Right kidney (tissue), 9 donors: ENCODE measurements at places on chromosomes 12 and 14.

DNA sequence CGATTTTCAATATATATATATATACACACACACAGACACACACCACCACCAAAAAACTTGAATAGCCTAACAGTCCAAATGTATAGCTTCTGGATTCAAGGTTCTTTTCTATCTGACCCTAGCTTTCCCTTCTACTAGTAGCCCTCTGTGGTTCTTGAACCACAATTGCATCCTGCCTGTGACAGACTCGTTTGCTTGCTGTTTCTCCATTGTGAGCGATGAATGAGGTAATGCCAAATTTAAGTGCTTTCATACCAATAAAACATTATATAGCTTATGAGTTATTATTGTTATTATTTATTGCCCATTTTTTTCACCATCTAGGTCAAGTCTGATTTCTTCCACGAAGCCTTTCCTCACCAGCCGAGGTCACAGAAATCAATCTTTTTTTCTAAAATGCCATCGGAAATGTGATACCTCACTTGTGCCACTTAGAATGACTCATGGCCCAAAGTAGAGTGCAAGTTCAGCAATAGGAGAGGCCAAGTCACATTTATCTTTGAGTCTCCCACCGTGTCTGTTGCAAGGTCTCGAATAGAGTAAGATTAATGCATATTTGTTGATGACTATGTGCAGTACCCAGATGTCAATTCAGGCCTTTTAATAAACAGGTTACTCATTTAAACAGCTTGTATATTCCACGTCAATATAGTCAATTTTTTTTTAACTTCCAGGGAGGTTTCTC lies 1015.8 kb upstream of the SEL1L start:
- no peak for DNase-seq

GRCh38 chr14:64721899-64722298 lies 17.7 kb downstream of the PLEKHG3 start:
- DNase-seq: no peak

DNA sequence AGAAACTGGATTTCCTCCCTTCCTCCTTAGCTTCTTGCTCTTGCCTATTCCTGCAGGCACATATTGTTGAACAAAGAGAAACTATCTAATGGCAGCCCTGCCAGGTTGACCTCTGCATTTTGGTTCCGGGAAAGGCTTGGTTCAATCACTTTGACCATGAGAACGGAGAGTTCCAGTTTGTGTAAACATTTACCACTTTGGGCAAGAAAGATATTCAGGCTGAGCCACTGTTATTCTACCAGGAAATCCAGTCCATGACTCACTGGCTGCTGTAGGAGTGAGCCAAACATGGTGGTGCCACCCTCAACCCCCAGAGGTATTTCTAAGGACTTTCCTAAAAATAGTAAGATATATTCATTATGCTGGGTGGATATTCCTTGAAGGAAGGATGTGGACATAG lies 242.2 kb upstream of the OR4E1 start:
- DNase-seq: no peak

- no peak for DNase-seq
These were observed 198.0 kb downstream of the CACNA1C start for GRCh38 chr12:2250797-2251196.

- no peak for DNase-seq
These were observed 208.2 kb upstream of the NUDT4 start for GRCh38 chr12:93169536-93169935.

DNA sequence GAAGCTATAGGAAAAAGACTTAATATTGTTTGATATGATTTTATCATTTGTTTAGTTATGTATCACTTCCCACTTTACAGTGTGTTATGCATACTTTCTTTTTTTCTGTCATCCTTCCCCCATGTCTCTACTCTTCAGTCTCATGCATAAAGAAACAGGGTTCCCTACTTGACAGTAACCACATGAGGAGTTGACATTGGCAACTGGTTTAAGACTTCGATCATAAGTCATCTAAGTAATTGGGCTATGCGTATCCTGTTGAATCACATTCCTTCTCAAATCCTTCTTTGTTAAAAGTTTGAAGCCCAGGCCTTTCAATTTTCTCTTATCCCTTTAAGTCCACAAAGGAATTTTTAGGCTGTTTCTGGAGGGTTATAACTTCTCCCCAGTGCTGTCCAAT lies 358.7 kb downstream of the RAD51B start:
- DNase-seq: no peak

DNA sequence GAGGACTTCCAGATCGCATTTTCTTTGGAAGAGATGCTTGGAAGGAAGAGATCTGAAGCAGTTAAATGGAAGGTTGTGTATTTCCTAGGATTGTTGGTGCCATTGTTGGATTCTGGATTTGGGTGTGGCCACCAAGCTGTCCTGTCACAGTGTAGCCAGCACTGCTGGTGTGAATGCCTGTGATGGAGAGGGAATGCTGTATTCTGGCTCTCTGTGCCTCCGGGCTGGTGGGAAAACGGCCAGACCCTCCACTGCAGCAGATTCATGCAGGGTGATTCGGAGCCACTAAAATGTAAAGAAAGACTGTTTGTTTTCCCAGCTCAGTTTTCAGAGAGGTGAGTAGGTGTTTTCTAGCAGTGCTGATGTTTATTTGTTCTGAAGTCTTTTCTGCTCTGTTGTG lies 30.7 kb upstream of the MANSC4 start:
- DNase-seq: no peak

DNA sequence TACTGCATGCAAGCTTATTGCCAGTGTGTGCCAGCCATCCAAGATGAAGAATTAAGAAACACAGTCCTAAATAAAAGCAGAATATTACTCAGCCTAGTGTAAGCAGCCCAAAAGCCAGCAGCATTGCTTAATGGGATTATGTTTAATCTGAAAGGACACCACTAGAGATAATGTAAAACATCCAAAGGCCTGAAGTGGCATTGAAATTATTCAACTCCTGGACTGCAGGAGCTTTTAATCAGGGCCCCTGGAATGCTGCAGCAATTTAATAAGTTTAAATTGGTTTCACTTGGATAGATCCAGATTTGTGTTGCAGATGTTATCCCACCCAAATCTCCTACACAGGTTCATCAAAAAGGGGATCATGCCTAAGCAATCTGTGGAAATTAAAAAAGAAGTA lies 193.0 kb downstream of the C12orf50 start:
- DNase-seq: no peak

DNA sequence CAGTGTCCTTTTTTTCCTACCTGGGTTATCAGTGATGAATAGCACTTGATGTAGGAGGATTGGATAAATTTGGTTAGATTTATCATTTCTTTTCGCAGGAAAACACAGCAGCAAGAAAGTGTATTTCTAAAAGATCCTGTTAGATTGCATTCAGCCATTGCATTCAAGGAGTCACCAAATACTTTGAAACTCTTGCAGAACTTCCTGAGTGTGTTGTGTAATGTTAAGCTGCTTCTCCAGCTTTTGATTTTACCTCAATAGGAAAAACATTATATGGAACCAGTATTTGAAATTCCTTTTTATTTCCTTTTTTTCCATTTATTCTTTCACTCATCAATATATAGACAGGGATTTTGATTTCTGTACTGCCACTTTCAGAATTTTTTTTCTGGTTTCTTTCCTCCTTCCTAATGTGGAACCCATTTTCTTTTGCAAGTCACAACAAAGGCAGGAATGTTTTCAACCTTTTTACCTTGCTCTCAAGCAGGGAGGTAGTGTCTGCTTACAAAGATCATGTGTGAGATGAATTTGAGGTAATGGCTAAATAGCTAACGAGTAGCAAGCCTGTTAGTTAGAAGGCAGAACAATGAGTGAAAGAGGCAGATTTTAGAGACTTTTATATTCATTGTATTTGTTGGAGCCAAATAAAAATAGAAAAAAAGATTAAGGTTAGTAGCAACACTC lies 56.2 kb downstream of the PPHLN1 start:
- DNase-seq: no peak

GRCh38 chr12:24047326-24047725 lies 97.9 kb upstream of the SOX5 start:
- DNase-seq: no peak

DNA sequence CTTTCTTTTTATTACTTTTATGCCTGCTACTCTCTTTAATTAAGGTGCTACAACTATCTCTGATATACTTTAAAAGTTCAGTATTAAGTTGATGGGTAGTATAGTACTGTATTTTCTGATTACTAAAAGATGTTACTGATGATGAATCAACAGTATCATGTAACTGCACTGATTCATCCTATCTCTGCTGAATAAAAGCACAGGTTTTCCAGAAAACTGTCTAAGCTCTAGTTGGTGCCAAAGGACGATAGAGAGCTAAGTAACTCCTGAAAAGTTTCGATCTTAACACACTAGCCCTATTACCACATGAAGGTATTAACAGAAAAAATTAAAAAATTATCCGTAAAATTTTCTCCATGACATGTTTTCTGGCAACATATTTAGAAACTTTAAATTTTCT lies 2.1 kb downstream of the SCAF11 start:
- DNase-seq: no peak

DNA sequence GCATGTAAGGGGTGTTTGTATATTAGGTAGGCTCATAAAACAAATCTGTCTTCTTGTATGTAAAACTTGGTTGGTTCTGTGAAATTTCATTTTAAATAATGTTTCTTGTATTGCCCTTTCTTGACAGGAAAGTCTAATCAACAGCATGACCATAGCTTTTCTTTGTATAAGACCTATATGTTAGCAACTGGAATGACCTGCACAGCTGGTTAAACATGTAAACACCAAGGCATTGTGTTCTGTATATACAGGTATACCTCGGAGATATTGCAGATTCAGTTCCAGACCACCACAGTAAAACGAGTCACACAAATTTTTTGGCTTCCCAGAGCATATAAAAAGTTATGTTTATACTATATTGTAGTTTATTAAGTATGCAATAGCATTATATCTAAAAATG lies 183.6 kb downstream of the ERC1 start:
- DNase-seq: no peak

- no peak for DNase-seq
These were observed 45.8 kb downstream of the ETV6 start for GRCh38 chr12:11695321-11695720.
